ENCODE measurements at places on chromosomes 13 and 19.
A peak's percentile ranks its signal among the peaks of the same experiment; 100 is the strongest.

DNA sequence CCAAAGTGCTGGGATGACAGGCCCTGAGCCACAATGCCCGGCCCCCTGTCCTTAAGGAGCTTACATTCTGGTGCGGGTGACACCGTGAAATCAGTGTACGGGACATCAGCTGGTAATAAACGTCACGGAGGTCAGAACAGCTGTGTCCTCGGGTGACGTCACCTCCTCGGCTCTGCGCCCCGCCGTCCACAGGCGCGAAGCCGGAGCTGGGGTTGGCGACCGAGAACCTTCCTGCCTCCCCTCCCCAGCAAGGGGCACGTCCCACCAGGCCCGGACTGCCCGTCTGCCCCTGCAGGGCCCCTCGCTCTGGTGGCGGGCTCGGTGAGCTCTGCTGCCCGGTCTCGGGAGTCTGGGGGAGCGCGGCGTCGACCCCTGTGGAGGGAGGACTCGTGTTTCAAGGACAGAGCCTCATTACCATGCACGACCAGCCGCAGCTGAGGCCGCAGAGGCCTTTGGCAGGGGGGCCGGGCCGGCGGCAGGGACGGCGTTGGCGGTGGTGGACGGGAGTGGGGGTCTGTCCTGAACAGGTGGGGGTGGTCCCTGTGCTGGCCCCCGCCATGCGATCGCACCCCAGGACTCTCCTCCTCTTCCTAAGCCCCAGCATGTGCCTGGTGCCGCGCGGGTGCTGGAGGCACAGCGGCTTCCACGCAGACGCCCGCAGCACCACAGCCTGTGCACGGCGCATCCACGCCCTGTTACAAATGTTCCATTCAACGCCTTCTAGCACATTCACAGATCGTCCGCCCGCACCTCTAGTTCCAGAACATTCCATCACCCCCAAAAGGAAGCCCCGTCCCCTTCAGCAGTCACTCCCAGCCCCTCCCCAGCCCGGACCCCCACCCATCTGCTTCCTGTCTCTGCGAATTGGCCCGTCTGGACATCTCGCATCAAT lies 5.4 kb downstream of the LINGO3 start:
- DNase-seq = no peak

- no peak for DNase-seq
Measured at GRCh38 chr13:90443268-90443667, 904.2 kb upstream of the MIR17HG start.

- DNase-seq = no peak
Measured at GRCh38 chr13:71055644-71056043, 811.4 kb downstream of the DACH1 start.

DNA sequence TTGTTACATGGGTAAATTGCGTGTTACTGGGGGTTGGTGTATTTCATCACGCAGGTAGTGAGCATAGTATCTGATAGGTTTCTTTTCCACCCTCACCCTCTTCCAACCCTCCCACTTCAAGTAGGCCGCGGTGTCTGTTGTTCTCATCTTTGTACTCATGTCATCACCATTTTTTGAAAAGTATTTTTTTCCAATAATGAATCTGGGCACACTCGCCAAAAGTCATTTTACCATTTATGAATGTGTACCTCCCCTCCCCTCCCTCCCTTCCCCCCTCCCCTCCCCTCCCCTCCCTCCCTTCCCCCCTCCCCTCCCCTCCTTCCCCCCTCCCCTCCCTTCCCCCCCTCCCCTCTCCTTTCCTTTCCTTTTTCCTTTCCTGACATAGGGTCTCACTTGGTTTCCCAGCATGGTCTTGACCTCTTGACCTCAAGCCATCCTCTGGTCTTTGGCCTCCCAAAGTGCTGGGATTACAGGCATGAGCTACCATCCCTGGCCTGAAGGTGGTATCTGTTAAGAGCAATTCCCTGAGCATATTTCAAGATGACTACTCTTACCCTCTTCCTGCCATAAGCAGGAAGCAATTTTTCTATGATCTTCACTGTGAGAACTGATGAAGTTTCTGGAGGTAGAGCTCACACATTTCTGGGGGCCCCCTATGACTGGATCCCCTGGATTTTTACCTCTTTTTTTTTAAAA lies 15.7 kb downstream of the ZNF627 start:
- DNase-seq = no peak

- no peak for DNase-seq
Measured at GRCh38 chr13:67841071-67841470, 610.9 kb upstream of the PCDH9 start.

DNA sequence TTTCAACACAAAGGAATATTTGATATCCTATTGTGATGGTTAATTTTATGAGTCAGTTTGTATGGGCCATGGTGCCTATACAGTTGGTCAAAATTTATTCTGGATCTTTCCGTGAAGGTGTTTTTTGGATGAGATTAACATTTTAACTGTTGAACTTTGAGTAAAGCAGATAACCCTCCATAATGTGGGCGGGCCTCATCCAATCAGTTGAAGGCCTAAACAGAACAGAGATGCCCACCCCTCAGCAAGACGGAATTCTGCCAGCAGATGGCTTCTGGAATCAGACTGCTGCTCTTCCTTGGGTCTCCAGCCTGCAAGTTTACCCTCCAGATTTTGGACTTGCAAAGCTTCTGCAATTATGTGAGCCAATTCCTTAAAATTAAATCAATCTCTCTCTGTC lies 16.0 kb downstream of the CSNK1A1L start:
- no peak for DNase-seq

- no peak for DNase-seq
Measured at GRCh38 chr13:50898338-50898737, 11.3 kb upstream of the RNASEH2B start.

DNA sequence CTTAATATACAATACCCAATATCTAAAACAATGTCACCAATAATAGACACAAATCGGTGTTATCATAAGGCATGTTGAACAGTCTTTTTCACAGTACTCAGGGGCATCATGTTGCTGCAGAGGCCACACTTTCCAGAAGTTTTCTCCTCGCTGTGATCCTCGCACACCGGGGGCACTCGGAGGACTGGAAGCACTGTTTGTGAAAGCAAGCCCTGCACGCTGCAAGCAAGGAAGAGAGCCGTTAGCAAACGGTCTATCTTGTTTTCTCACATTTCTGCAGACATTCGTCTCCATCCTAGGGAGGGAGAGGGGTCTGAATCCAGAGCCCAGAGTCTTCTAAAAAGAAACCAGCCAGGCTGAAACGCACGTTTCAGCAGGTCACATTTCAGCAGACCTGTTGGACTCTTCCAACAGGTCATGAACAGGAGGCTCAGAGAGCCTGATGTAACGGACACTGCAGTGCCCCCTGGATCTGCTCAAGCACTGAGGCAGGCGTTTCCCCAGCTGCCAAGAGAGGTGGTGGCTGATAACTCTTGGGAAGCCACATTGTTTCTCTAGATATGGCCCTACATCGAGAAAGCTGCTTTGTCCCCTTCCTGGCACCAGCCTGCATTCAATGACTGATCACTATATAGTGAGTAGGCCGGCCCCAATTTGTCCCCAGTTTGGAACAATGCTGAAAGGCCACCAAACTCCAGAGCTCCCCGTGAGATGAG lies 43.6 kb downstream of the RUBCNL start:
- DNase-seq = no peak

DNA sequence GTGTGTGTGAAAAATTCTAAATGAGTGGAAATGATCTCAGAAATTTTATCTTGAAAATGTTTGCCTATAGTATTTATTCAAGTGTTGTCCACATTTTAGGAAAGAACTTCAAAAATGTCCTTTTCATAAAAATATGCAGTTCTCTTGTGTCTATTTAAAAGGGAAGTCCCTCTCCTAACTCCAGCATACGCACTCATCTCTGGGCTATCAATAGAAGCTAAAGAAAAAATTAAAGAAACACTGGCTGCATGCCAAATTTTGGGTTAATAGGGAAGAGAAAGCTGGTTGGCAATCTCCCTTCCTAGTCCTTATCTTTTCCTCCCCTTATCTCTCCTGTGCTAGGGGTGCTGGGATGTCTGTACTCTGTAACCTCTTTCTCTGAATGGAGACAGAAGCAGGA lies 313.3 kb downstream of the ENOX1 start:
- DNase-seq = no peak

- DNase-seq = no peak
Measured at GRCh38 chr13:55038230-55038629, 2009.6 kb downstream of the OLFM4 start.

GRCh38 chr19:33256261-33256660 lies 30.6 kb upstream of the SLC7A10 start:
- no peak for DNase-seq

DNA sequence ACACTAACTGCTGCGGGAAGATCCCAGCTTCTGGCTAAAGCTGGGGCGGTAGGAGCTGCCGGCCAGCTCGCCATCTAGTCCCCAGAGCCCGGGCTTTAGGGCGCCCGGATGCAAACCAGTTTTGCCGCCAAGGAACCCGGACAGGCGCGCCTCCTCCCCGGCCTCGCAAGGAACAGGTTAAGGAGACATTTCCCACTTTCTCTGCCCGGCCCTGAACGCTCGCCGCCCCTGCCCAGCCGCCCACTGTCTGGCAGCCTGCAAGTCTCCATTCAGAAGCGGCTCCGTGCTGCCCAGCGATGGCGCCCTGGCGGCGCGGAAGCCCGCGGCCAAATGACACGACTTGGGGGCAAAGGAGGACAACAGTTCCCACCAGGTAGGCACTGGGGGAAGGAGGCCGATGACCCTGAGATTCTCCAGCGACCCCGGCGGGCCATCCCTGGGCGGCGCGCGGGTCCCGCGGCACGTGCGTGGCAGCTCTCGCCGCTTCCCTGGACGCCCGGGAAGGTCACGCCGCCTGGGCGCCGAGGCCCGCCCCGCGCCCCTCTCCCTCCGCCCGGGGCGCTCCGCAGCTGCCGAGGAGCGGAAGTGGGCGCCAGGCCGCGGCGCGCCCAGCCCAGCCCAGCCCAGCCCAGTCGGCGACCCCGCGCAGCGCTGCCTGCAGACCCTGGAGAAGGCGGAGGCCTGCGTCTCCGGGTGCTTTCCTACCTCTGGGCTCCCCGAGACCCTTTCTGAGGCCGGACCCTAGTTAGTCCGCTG lies 42.2 kb upstream of the HNRNPA1L2 start:
- DNase-seq = no peak

DNA sequence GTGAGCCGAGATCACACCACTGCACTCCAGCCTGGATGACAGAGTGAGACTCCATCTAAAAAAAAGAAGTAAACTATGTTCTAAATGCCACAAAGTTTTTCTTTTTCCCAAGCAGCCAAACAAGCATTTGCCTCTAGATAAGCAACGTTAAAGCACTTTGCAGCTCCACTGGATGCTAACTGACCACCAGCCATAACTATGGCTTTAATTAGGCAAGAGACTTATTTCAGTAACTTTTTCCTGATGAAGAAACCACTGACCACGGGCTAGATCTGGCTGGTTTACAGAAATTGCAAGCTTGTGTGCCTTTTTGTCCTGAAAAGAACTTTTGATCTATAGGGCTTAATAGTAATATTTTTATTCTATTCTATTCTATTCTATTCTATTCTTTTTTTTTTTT lies 22.1 kb downstream of the CD70 start:
- no peak for DNase-seq

- peak; percentile 55 for DNase-seq
Measured at GRCh38 chr19:41298348-41298964, 11.5 kb upstream of the CCDC97 start.

All from activated naive CD4-positive, alpha-beta T cell treated with Interleukin-2 at 50 U/mL for 16 hours (primary cell).